ENCODE measurements at places on chromosomes 4 and X. TPM values are rescaled to one million over a fixed set of nuclear protein-coding genes. Genes with fewer than 3 reads are reported as not detected.

The FHIP1A gene
- polyA plus RNA-seq: 0.43 TPM

The RAB40AL gene
- polyA plus RNA-seq: not detected

The FREM3 gene
- 0.14 TPM for polyA plus RNA-seq

The UGT8 gene
- polyA plus RNA-seq: not detected

The IL1RAPL1 gene
- polyA plus RNA-seq: not detected

The MAEA gene
- 65.9 TPM for polyA plus RNA-seq

The ADH1C gene
- not detected for polyA plus RNA-seq

DNA sequence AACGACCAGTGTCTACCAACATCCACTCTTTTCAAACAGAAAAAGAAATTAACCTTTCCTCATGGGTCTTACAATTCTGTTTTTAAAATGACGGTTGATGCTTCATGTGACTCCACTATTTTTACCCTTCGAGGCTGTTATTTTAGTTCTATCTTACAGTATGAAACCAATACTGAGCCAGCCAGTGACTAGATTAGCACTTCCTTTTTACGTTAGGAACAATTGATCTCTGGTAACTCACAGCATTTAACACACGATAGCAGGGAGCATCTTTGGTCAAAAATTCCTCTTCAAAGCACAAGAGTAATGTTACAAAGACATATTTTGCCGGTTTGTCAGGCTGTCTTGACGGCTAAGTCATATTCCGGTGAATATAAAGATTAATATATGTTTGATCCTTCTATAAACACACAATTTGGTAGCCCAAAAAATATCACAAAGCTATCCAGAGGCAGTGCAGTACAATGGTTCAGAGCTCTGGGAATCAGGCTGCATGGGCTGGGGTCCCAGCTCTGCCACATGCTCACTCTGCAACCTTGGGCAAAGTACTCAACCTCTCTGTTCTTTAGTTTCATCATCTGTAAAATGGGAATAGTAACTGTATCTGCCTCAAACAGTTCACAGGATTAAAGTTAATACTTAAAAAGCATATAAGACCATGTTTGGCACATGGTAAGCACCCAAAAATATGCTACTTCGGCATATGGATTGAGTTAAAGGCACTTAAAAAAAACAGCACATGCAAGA is 62.9 kb upstream of the TXK start:
- no peak overlapping the region for H3K27ac ChIP-seq
- H3K4me1 ChIP-seq: no peaks in the 10 kb centered on the region
- H3K36me3 ChIP-seq: no peaks in the 10 kb centered on the region
- no peak for DNase-seq
- no peak overlapping the region for H3K4me3 ChIP-seq
- no peaks in the 10 kb centered on the region for H3K27me3 ChIP-seq

DNA sequence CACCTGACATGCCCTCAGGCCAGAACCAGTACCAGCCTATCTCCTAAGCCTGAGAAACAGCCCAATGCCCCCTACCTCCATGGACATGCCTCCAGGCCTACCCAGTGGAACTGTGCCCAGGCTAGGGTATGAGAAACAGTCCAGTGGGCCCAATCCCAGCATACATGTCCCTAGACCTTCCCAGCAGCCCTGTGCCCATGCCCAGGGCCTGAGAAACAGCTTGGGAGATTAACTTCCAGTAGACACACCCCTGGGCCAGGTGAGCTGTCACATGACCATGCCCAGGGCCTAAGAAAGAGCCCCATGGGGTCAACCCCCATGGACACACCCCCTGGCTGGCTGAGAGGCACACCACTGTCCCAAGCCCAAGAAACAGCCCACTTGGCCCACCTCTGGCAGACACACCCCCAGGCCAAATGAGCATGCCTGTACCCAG is 78.8 kb downstream of the CBR4 start:
- no peak for DNase-seq
- no peaks in the 10 kb centered on the region for H3K36me3 ChIP-seq
- H3K27me3 ChIP-seq: no peaks in the 10 kb centered on the region
- no peak overlapping the region for H3K4me3 ChIP-seq

GRCh38 chr4:173534434-173534833 is 4.4 kb upstream of the HAND2 start:
- no peak for DNase-seq
- H3K36me3 ChIP-seq: no peaks in the 10 kb centered on the region
- peaks cover 26% of the 10 kb centered on the region for H3K4me1 ChIP-seq
- no peak overlapping the region for H3K4me3 ChIP-seq
- H3K27ac ChIP-seq: no peak overlapping the region
- peaks cover 68% of the 10 kb centered on the region for H3K27me3 ChIP-seq

- peaks cover 32% of the 10 kb centered on the region for H3K27me3 ChIP-seq
- DNase-seq: no peak
Observed at GRCh38 chr4:141130947-141131605, 2.2 kb downstream of the RNF150 start.

DNA sequence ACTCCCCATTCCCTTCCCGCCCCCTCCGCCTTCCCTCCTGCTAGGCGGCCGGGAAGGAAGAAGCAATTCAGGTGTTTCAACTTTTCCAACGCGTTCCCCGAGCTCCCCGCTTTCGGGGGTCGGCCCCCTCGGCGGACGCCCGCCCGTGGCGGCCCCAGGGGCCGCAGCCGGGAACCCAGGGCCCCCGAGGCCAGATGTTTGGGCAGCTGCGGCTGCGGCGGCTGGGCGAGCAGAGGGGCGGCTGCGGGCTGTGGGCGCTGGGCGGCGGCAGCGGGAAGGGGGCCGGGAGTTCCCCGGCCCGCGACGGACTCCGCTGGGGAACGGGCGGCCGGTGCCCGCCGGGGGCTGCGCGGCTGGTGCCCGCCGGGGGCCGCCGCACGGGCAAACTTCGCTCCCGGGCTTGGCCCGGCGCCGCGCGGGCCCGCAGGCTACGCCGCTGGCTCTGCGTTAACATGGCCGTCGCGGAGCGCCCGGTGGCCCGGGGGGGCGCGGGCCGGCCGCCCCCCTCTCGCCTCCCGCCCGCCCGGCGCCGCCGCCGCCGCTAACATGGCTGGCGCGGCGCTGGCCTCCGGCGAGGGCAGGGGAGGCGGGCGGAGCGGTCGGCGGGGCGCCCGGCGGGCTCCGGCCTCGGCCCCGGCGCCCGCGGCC is 510 bp downstream of the HMGB3 start:
- no peak for DNase-seq
- H3K27ac ChIP-seq: no peak overlapping the region
- H3K4me1 ChIP-seq: peaks cover 11% of the 10 kb centered on the region
- H3K27me3 ChIP-seq: no peaks in the 10 kb centered on the region
- H3K4me3 ChIP-seq: no peak overlapping the region

DNA sequence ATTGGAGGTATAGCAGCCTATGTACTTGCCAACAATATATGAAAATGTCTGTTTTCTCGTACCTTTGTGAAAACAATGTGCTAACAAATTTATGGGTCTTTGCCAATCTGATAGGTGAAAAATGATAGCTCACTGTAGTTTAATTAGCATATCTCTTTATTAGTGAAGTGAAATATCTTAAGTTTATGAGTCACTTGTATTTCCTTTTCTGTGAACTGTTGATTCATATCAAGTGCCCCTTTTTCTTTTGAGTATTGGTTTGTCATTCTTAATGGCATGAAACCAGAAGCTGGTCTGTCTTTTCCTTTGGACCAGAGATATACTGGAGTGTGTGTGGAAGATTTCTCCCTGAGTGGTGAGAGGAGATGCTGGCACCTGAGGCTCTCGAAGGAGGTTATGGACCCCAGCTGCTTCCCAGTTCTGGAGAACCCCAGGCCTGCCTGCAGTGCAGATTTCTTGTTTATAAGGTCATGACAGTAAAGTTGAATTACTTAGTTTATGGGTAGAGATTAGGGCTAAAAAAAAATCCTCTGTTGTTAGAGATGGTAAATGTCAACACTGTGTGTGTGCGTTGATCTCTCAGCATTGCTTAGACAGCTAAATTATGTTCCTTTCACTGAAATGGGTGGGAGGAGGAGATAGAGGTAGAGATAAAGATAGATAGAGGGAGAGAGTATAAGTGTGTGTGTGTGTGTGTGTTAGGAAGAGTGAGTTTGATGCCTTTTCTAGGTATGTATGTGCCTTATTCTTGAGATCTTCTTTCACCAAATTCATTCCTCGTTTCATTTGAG is 89.9 kb downstream of the REPS2 start:
- H3K36me3 ChIP-seq: no peaks in the 10 kb centered on the region
- H3K27ac ChIP-seq: no peak overlapping the region
- H3K4me3 ChIP-seq: no peak overlapping the region
- no peak for DNase-seq

DNA sequence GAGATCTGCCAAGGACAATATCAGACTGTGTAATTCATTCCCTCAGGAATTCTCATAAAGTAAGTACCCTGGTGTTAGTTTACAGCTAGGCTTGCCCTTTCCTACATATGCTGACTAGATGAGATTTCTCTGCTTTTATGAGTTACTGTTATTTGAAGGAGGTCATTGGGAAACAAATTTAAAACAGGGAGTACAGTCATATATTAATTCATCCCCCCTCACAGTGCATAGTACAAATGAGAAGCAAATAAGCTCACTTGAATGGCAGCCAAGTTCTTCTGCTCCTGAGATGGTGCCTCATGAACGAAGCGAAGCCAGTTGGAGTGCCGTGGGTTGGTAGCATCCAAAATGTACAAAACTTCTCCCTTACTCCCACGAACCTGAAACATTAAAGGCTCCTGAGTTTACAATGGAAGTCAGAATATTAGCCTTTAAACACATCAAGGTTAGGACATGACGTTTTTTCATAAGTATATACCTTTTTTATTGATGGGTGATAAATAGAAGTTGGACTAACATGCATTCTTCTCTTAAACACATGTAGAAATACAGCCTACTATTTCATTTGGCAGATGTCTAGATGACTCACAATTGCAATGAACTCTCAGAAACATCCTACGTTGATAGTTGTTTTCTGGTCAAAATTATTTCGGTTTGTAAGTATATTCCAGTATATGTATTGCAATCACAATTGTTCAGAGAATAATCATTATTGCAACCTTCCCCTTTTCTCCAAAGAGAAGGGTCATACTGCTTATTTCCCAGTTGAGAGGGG is 69.2 kb downstream of the PRDM5 start:
- no peak for DNase-seq
- no peaks in the 10 kb centered on the region for H3K27me3 ChIP-seq
- H3K27ac ChIP-seq: no peak overlapping the region
- no peaks in the 10 kb centered on the region for H3K36me3 ChIP-seq
- no peaks in the 10 kb centered on the region for H3K4me1 ChIP-seq

GRCh38 chr4:102606846-102607450 is 105.8 kb downstream of the NFKB1 start:
- H3K4me3 ChIP-seq: no peak overlapping the region
- peaks cover 9% of the 10 kb centered on the region for H3K4me1 ChIP-seq

- no peak overlapping the region for H3K27ac ChIP-seq
- no peaks in the 10 kb centered on the region for H3K27me3 ChIP-seq
- no peaks in the 10 kb centered on the region for H3K4me1 ChIP-seq
- H3K36me3 ChIP-seq: no peaks in the 10 kb centered on the region
Observed at GRCh38 chr4:104532677-104533076, 38.0 kb upstream of the CXXC4 start.

GRCh38 chr4:146051223-146051622 is 112.6 kb upstream of the ZNF827 start:
- H3K27me3 ChIP-seq: peaks cover 4% of the 10 kb centered on the region
- H3K4me1 ChIP-seq: no peaks in the 10 kb centered on the region
- no peak overlapping the region for H3K4me3 ChIP-seq
- H3K27ac ChIP-seq: no peak overlapping the region

DNA sequence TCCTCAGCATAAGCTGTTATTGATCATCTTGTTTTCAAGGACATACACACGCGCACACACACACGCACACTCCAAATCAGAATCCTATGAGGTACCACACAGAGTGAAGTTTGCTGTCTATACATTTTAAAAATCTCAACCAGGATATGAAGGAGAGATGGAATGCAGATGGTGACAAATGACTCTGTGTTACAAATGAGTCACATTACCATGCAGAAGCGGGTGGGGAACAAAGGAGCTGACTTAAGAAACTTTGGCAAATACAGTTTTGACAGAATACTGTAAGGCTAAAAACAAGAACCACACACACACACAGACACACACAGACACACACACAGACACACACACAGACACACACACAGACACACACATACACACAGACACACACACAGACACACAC is 81.7 kb downstream of the RELL1 start:
- DNase-seq: no peak
- no peaks in the 10 kb centered on the region for H3K27me3 ChIP-seq
- H3K4me3 ChIP-seq: no peak overlapping the region
- no peak overlapping the region for H3K27ac ChIP-seq
- H3K4me1 ChIP-seq: no peaks in the 10 kb centered on the region

- H3K4me3 ChIP-seq: no peak overlapping the region
- H3K27me3 ChIP-seq: peaks cover 2% of the 10 kb centered on the region
- H3K27ac ChIP-seq: no peak overlapping the region
Observed at GRCh38 chr4:8893624-8894423, 22.2 kb upstream of the HMX1 start.

DNA sequence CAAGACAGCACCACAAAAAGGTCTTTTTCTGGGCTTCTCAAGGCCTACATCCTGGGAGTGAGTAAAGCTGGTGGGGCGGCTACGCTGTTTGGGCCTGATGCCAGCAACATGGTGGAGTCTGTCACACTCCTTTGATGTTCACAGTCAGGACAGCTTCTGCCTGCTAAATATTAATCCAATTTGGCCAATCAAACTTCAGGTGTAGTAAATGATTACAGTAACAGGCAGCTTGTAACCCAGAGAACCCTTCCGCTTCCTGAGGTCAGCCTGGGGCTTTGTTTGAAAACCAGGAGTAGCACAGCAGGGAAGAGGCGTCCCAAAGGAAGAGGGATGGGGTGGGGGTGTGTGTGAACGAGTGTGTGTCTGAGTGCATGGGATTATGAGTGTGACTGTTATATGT is 220.4 kb downstream of the MAML3 start:
- DNase-seq: no peak
- no peaks in the 10 kb centered on the region for H3K27me3 ChIP-seq
- no peaks in the 10 kb centered on the region for H3K36me3 ChIP-seq
- H3K4me3 ChIP-seq: no peak overlapping the region

DNA sequence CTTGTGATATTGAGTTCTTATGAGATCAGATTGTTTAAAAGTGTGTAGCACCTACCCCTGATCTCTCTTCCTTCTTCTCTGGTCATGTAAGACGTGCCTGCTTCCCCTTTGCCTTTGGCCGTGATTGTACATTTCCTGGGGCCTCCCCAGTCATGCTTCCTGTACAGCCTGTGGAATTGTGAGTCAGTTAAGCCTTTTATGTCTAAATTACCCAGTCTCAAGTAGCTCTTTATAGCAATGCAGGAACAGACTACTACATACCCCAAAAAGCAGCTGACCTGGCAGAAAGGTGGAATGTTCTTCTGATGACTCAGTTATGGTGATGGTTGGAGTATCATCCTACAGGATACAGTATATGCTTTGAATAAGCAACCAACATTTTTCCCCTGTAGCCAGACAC is 11.4 kb upstream of the MCUB start:
- no peaks in the 10 kb centered on the region for H3K4me1 ChIP-seq
- H3K27ac ChIP-seq: no peak overlapping the region
- no peak overlapping the region for H3K4me3 ChIP-seq
- H3K27me3 ChIP-seq: no peaks in the 10 kb centered on the region
- no peak for DNase-seq
- H3K36me3 ChIP-seq: no peaks in the 10 kb centered on the region

Data from CD4-positive, CD25-positive, alpha-beta regulatory T cell (primary cell).